ENCODE measurements at places on chromosomes 7 and 10.

DNA sequence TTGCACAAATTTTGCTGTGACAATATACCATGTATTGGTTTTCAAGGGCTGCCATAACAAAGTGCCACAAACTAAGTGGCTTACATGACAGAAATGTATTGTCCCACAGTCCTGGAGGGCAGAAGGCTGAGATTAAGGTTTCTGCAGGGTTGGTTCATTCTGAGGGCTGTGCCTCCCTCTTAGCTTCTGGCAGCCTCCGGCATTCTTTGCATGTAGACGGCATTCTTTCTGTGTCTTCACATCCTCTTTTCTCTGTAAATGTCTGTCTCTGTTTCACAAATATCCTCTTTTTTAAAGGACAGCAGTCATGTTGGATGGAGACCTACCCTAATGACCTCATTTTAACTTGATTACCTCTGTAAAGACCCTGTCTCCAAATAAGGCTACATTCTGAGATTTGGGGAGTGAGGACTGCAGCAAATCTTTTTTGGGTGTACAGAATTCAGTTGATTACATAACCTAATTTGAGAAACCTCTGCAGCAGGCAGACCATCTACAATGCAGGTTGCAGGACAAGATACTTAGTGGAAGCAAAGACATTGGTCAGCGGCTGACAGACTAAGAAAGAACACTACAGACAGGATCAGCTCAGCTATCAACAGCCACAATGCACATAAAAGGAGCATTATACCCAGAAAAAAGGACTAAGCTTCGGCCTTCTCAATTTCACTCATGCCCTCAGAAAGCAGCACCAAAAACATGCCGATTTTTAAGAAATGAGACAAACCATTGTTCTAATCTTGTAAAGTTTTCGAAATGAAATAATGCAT is 84.6 kb upstream of the FAM3C start:
- no peak for DNase-seq

DNA sequence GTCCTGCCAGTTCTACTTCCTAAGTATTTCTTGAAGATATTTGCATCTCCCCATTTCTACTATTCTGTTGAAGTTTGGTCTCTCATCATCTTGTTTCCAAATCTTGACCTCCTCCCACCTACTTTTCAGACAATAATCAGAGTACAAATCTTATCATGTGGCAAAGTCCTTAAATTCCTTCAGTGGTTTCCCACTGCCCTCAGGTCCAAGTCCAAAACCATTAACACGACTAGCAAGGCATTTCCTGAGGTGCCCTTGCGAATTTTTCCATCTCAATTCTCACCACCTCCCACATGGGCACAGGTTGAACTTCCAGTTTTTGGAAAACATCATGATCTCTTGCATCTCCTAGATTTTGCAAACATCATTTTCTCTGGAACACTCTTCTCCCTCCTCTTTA is 97.2 kb upstream of the CDK1 start:
- no peak for DNase-seq

DNA sequence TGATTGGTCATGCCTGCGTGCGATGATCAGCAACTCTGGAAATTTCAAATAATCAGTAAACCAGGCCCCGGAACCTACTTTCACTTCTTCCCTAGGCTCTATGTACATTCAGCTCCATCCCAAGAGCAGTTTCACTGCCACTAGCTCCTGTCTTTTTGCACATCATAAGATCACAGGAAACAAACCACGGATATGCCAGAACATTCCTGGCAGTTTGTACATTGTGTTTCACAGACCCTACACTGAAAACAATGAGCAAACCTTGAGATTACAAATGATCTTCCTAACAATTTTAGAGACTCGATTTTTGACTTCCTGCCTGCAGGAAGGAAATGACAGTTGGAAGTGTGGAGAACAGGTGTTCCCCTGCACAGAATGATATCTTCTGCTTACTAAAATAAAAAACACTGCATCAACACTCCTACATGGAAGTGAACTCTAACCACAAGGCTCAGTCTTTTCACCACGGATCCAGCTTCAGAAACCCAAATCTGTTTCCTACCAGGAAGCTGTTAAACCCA is 7.6 kb upstream of the TMEM236 start:
- no peak for DNase-seq

- no peak for DNase-seq
These were observed 19.3 kb upstream of the TSPAN13 start for GRCh38 chr7:16734148-16734726.

GRCh38 chr7:95099106-95099505 is 191.7 kb downstream of the PPP1R9A start:
- no peak for DNase-seq

- DNase-seq: no peak
These were observed 137.4 kb upstream of the AKR1E2 start for GRCh38 chr10:4688601-4689000.

- no peak for DNase-seq
These were observed 76.1 kb upstream of the LYZL2 start for GRCh38 chr10:30705625-30706149.

GRCh38 chr10:56912043-56912442 is 551.0 kb upstream of the ZWINT start:
- no peak for DNase-seq

DNA sequence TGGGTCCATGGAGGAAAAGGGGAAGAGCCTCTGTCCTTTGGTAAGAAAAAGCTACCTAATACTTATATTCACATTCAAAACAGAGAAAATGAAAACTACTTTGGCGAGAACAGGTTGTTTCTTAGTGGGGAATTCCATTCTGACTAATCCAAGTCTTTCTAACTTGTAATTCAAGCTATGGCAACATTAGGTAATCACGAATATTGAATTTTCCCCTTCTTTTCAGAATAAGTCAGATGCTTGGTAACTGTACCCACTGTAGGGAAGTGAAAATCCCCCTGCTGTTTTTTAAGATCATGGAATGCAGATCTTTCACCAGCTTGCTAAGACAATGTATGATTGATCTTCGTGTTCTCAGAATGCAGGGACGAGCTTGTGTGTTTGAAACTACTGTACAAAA is 384.4 kb downstream of the TCERG1L start:
- DNase-seq: no peak

DNA sequence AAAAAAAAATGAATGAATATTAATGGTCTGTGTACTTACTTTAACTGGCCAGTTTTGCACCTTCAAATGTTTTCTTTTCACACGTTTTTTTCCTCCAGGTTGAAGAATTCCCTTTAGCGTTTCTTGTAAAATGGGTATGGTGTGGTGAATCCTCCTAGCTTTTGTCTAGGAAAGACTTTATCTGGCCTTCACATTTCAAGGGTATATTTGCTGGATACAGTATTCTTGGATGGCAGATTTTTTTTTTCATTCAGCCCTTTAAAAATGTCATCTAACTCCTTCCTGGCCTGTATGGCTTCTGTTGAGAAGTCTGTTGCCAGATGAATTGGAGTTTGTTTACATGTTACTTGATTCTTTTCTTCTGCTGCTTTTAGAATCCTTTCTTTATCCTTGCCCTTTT is 10.1 kb downstream of the SLC25A40 start:
- DNase-seq: no peak

GRCh38 chr7:104209063-104209462 is 1.2 kb upstream of the ORC5 start:
- DNase-seq: no peak

DNA sequence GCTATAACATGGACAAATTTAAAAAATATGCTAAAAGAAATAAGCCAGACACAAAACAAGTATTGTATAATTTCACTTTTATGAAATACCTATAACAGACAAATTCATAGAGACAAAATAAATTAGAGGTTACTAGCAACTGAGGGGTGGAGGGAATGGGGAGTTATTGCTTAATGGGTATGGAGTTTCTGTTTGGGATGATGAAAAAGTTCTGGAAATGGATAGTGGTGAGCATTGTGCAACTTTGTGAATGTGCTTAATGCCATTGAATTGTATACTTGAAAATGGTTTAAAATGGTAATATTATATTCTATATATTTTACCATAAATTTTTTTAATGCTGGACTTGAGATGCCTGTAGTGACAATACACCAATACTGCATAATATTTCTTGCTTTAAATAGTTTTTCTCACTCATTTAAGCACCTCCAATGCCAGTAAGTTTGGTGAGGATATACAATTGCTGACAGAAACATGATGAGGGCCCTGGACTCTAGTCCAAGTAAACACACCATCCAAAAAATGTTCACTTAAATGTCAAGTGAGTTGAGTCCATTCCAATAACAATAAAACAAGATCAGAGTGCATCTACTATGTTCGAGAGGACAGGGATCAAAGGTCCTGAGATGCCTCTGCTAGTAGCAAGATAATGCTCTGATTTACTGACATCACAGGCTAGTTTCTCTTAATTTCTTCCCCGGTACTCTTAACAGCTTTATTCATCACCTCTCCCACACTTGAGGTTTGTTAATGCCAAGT is 71.9 kb downstream of the NT5C2 start:
- DNase-seq: no peak

GRCh38 chr10:3207351-3207750 is 34.8 kb upstream of the PITRM1 start:
- no peak for DNase-seq

Measured in activated CD8-positive, alpha-beta memory T cell treated with anti-CD3 and anti-CD28 coated beads for 4 hours (primary cell).